ENCODE measurements at places on chromosomes 1 and 21.

- no peak for DNase-seq
Observed at GRCh38 chr1:206715552-206716158, 30.9 kb downstream of the MAPKAPK2 start.

- DNase-seq = no peak
Observed at GRCh38 chr21:42047821-42048613, 23.1 kb upstream of the UMODL1 start.

DNA sequence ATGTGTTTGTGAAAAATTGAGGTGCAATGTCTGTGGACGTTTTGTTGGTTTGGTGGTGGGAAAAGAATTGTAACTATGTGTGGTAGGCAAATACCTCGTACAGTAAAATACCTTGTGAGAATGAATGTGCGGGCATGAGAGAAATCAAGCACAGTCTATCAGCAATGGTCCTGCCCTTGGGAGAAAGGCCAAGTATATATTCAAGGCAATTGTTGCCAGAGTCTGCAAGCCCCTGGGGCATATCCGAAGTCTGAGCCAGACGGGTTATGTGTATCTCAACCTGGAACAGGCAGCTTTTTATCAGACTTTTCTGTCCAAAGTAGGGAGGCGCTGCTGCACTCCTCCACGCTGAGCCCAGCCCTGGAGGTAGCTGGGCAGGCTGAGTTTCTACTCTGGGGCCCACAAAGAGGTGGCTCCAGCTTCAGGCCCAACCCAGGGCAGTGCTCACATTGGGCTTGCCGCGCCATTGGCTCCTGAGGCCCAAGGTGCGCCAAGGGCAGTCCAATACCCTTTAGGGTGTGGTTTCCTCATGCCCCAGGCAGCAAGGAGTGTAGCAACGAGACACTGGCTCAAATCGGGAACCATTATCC, 9.4 kb upstream of the GNL2 start:
- no peak for DNase-seq

DNA sequence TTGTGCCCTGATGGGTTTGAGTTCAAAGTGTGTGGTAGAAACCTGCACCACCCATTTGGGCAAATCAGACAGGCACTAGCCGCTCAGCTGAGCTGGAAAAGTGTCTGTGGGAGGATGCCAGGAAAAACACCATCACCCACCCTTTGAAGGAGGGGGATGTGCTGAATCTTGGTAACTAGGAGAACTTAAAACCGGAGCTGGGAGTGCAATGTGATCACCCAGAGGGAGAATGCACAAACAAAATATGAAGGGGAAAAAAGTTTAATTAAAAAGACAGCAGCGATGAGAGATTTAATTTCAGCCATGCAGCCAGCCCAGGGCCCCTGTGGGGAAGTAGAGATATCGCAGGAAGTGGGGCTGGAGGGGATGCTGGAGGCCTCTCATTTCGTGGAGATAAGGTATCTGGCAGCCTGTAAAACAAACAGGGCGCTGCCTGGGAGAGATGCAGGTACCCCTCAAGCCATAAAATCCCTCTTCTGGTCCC, 86.8 kb upstream of the BCAR3 start:
- no peak for DNase-seq

DNA sequence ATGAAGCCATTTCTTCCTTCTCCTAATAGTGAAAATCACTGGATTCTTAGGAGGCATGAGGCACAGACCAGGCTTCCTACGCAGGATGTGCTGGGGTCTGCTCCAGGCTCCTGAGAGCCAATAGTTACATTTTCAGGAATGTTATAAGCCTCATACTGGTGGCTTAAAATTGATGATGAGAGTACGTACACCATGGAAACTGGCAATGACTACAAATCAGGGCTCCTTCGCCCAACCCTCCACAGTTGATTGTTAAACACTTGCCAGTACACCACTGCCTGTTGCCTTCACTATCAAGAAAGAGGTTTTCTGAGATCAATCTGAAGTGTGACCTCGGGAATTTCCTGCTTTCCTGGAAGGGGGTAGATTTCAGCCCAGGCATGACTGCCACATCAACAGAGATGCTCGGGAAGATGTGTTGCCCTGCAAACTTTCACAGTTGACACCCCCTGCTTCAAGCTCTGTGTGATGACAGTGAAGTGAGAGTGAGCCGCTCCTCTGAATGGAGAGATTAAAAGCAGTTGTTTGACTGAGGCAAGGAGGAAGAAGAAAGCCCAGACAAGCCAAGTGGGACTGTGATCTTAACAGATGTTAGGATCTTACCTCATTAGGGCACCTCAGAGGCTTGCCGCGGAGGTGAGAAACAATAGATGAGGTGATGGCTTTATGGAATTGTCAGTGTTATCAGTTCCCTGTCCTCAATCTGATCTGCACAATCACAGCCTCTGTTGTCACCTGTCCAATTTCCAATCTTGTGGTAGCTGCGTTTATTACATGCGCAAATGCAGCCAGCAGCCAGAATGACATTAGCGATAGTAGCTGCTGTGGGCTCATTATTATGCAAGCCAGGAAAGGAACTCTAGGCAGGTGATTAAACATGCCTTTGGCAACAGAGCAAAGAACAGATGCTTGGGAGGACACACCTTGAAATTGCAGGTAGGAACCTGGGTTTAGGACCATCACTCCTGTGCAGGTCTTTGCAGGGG, 277.3 kb downstream of the KAZN start:
- DNase-seq = no peak

GRCh38 chr1:116943438-116943837, 33.7 kb downstream of the PTGFRN start:
- DNase-seq = no peak

DNA sequence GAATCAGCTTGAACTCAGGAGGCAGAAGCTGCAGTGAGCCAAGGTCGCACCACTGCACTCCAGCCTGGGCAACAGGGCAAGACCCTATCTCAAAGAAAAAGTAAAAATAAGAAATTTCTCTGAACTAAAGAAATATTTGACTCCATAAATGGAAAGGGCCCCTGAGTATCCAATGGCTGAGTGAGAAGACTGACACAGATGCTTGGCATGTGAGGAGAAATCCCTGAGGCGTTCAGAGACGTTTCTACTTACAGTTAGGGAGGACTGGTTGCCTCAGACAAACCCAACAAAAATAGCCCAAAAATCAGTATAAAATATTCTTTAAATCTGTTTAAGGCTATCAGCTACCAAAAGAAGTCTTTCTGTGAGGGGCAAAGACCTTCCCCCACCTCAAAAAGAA, 3.0 kb upstream of the SUMO3 start:
- no peak for DNase-seq

DNA sequence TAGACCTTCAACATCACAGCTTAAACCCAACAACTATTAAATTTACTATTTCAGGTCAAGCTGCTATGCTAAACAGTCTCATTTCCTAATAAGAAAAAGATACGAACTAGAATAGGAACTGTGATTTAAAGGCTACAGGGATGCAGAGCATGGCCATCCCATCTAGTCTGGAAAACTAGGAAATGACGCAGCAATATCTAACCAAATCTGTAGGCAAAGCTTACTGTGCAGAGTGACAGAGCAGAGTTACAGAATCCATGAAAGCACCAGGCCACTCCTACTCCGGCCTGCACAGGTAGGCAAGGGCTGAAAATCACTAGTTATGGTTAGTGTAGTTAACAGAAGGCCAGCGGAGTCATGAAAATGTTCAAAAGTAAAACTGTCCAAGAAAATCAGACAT, 2.1 kb downstream of the HLCS start:
- DNase-seq = no peak

DNA sequence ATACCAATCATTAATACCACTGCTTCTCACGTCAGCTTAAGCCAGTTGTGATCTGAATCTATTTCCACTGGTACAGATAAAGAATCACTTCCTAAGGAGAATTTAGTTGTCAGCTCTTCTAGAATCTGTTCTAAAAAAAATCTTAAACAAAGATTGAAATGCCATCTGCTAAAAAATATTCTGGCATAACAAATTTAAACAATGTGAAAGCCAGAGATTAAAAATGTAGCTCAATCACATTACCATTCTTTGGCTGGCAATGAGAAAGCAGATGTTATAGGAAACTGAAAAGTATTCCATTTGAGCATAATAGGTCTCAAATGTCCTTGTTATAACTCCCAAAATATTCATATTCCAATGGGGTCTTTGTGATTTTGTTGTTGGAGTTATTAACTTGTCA, 21.7 kb upstream of the LRRC8B start:
- no peak for DNase-seq

- DNase-seq = no peak
Observed at GRCh38 chr1:149995927-149996326, 14.6 kb downstream of the OTUD7B start.

DNA sequence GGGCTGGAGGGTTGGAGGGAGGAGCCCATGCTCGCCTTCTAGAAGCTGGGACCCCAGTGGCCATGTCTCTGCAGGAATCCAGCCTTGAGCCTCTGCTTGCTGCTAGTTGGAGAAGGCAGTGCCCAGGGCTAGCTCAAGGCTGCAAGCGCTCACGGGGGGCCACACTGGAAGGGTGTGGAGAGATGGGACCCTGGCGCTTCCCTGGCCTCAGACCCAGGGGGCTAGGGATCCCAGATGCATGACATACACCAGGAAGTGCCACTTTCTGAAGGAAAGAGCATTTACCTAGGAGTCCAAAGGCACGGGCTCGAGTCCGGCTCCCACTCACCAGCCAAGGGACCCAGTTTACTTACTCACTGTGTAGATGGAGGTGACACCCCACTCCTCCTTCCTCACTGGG, 32.6 kb downstream of the NENF start:
- DNase-seq = no peak

DNA sequence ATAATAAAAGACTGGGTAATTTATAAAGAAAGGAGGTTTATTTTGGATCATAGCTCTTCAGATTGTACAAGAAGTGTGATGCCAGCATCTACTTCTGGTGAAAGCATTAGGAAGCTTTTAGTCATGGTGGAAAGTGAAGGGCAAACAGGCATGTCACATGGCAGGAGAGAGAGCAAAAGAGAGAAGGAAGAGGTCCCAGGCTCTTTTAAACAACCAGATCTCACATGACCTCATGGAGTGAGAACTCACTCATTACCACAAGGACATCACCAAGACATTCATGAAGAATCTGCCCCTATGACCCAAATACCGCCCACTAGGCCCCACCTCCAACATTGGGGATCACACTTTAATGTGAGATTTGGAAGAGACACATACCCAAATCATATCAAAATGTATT, 10.0 kb downstream of the RPTN start:
- no peak for DNase-seq

DNA sequence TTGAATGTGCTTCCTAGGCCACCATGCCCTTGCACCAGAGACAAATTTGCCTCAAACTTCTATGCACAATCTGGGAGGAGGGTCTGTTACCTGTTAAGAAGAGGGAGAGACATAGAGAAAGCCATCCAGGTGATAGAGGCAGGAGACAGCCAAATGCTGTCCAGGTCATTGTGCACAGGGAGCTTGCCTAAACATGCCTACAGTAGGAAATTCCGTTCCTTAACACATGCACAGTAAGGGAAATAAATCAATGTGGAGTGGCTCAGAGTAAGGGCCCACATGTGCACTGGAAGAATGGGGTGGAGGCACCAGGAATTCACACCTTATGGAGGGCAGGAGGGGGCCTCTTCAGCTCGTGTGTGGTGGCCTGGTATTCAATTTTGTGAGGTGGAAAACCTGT, 19.5 kb upstream of the CREG1 start:
- no peak for DNase-seq

DNA sequence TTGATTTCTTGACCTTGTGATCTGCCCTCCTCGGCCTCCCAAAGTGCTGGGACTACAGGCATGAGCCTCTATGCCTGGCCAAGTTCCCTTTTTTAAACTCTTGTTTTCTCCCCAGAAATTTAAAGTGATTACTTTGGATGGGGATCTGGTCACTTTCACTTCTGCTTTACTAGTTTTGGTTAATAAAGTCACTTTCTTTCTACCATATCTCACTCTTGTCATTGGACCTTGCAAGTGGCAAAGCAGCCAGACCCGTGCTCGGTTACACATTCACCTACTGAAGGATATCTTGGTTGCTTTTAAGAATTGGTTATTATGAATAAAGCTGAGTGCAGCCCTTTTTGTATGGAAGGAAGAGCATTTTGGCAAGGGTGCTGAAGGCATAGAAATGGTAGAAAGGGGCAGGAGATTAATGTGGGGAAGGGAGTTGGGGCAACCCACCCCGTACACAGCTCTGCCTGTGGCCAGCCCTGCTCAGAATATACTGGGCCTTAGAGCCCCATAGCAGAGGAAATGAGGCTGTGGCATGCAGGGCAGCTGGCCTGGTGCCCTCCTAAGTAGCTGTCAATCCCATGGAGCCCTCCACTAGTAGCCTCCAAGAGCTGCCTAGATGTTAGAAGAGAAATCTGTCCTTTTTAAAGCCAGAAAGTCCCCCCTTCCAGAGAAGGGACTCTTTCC, 40.7 kb downstream of the CD2 start:
- no peak for DNase-seq

DNA sequence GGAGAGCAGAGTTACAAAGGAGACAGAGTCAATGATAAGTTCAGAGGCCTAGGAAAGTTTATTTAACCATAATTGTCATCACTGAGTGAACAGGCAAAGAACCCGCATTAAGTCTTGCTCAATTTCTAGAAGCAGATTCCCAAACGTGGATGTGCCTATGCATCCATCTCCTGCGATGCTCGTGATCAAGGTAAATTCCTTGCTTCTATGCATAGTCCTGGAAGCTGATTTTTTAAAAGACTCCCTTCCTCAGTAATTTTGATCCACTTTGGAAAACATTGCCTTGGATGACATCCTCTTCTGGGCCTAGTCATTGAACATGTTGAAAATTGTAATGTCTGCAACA, 116.4 kb downstream of the TNFSF18 start:
- no peak for DNase-seq

All from neuronal stem cell (in vitro differentiated cells).